Breast epithelium (tissue), 4 donors: ENCODE measurements at places on chromosomes 1 and 21. TPM values are rescaled to one million over a fixed set of nuclear protein-coding genes. Genes with fewer than 3 reads are reported as not detected.

DNA sequence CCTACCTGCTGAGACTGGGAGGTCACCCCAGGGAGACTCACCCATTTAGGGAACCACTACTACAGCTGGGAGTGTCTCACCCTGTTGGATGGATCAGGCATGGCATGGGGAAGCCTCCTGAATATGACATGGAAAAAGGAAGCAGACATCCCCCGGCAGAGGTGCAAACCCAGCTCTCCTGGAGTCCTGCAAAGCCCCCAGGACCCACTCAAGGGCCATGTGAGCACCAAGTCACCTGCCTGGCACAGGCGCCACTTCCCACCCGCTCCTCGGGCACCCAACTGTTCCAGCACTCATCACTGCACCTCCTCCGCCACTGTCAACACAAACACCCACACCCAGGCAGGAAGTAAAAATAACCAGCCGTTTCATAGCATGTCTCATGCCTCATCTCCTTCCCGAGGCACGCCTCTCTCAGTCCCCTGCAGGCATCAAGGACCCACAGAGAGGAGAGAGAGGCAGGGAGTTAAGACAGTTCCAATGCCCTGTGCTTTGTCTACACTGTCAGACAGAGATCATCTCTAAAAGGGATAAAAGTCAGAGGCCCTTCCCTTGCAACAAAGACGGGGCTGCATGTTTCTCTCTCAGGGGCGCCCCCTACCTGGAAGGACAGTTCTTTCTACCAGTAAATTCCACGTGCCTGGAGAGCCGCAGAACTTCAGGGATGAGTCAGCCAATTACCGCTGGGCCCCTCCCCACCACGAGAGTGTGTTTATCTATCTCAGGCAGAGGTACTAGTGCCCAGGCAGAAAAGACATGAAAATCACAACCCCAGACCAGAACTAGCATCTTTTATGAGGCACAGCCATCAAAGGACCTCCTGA, 150.1 kb upstream of the SOD1 start:
- DNase-seq = peak; percentile 54

DNA sequence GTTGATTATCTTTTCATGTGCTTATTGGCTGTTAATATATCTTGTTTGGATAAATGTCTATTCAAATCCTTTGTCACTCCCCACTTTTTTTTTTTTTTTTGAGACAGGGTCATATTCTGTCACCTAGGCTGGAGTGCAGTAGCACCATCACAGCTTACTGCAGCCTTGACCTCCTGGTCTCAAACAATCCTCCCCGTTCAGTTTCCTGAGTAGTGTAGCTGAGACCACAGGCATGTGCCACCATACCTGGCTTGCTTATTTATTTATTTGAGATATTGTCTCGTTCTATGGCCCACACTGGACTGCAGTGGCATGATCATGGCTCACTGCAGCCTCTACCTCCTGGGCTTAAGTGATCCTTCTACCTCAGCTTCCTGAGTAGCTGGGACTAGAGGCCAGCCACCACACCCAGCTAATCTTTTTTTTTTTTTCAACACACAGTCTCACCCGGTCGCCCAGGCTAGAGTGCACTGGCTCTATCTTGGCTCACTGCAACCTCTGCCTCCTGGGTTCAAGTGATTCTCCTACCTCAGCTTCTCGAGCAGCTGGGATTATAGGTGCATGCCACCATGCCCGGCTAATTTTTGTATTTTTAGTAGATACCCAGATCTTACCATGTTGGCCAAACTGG, 13.9 kb upstream of the MYCL start:
- no peak for DNase-seq

- no peak for DNase-seq
Measured at GRCh38 chr21:37627074-37627473, 260.5 kb downstream of the DYRK1A start.

DNA sequence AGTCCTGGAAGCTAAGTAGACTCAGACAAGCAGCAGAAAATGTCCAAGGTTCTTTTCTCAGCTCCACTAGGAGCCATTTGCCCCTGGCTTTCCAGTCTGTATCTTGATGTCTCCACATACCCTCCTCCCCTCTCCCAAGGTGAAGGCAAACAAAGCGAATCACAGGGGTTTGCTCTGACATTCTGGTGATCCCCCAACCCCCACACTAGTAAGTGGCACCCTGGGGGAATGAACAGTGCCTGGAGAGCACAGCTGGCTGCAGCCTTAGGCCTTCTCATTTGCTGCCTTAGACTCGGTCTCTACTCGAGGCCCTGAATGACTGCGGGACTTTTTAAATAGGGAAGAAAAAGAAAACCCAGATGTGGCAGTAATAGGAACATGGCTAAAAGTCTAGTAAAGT, 15.3 kb downstream of the ERI3 start:
- DNase-seq = no peak

GRCh38 chr1:118201524-118201923, 16.5 kb upstream of the SPAG17 start:
- no peak for DNase-seq

The RXFP4 gene
- total RNA-seq = not detected

The CFAP141 gene
- not detected for total RNA-seq

The FCAMR gene
- not detected for total RNA-seq

The SLC2A5 gene
- total RNA-seq = 2.8 TPM

The SPRR2A gene
- total RNA-seq = not detected

The TCHH gene
- total RNA-seq = under 0.01 TPM

The TRIM46 gene
- total RNA-seq = not detected
